ENCODE measurements at places on chromosomes 13 and 19.

DNA sequence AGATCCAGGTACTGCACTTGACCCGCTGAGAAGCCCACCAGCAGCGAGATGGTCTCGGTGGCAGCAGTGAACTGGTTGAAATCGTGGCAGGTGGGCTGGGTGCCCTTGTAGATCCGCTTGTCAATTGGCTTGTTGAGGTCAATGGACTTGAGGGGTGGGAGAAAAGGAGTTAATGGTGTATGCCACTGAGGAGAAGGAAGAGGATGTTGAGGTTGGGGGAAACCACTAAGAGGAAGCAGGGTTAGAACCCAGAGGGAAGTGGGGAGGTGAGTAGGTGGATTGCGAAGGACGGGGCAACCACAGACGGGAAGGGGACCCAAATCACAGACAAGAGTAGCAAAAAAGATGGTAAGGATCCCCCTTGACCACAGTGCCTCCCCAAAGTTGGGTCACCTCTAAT lies 1.7 kb downstream of the DMWD start:
- DNase-seq = no peak

DNA sequence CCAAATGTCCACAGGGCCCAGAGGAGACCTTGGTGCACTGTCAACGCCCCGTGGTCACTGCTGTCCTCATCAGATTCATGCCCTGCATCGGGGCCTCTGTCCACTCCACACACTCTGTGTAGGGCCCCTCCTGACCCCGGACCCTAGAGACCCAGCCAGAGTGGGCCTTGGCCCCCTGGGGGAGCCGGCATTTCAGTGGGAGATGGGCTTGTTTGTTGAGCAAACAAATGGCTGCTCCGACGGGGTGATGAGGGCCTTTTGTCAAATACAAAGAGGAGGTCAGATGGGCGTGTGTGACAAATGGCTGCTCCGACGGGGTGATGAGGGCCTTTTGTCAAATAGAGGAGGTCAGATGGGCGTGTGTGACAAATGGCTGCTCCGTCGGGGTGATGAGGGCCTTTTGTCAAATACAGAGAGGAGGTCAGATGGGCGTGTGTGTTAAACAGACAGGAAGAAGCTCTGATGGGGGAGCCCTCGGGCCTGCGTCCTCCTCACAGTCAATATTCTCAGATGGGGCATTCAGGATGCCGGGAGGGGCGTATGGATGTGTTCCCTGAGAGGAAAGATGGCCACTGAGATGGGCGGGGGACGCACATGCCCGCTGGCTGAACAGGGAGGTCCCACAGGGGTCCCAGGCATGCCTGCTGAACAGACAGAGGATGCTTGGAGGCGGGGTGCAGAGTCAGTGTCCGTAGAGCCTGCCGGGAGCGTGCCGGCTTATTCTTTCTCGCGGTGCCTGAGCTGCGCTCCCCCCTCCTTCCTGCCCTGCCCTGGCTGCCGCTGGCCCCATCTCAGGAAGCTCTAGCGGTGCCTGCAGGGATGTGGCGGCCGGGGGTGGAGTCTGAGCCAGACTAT lies 36.3 kb downstream of the SMIM24 start:
- no peak for DNase-seq

GRCh38 chr13:76854894-76855293 lies 31.3 kb downstream of the KCTD12 start:
- DNase-seq = no peak

GRCh38 chr19:21705393-21705792 lies 62.0 kb downstream of the ZNF100 start:
- no peak for DNase-seq
